ENCODE measurements at places on chromosomes 16 and 17.

DNA sequence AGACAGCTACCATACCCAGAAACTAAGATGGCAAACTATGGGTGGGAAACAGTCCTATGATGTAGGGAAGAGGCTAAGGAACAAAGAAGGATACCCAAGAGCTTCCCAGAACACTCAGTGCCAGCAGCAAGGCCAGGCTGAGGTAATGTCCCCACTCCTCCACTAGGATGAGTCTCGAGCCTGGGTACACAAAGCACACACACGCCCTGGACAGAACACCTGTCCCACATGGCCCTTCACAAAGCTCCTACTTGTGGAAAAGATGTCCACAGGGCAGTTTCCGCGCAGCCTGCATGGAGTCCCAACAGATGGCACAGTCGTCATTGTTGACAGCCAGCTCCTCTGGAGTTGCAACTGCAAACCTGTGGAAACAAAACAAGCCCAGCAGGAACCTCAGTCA, 23.9 kb downstream of the AMFR start:
- no peak for DNase-seq

GRCh38 chr17:35063514-35064223, at the start of gene RFFL:
Gene RFFL, minus strand, starts transcription at chr17:35063707. Its CDS starts 37,154 bp downstream, at chr17:35026553.
- DNase-seq, result peak; percentile 81

- DNase-seq, result no peak
These were observed 64.5 kb downstream of the SHISA6 start for GRCh38 chr17:11305524-11305923.

- DNase-seq, result no peak
These were observed 6.4 kb downstream of the TBX4 start for GRCh38 chr17:61458421-61459141.

GRCh38 chr16:11913425-11914079, 2.2 kb downstream of the GSPT1 start:
- DNase-seq, result peak; percentile 45

DNA sequence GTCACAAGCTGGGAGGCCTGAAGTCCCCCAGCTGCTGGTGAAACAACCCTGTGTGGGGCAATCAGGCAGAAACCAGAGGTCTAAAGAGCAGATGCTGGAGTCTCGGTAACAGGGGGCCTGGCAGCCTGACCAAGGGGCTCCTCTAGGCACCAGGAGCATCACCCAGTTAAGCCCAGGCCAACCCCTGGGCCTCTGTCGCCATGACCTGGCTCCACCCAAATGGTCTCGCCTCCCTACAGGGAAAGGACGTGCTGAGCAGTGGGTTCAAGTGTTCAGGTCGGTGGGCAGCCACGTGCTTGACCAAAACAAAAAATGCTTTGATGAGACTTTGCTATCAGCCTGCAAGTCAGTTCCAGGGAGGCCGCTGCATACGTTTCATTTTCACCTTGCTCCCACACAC, 240.3 kb downstream of the ZNF423 start:
- DNase-seq, result no peak

Data from T follicular helper cell (primary cell).